ENCODE measurements at places on chromosomes 7 and 10.

GRCh38 chr10:110865809-110866482, 5.8 kb upstream of the PDCD4 start:
- DNase-seq = no peak

DNA sequence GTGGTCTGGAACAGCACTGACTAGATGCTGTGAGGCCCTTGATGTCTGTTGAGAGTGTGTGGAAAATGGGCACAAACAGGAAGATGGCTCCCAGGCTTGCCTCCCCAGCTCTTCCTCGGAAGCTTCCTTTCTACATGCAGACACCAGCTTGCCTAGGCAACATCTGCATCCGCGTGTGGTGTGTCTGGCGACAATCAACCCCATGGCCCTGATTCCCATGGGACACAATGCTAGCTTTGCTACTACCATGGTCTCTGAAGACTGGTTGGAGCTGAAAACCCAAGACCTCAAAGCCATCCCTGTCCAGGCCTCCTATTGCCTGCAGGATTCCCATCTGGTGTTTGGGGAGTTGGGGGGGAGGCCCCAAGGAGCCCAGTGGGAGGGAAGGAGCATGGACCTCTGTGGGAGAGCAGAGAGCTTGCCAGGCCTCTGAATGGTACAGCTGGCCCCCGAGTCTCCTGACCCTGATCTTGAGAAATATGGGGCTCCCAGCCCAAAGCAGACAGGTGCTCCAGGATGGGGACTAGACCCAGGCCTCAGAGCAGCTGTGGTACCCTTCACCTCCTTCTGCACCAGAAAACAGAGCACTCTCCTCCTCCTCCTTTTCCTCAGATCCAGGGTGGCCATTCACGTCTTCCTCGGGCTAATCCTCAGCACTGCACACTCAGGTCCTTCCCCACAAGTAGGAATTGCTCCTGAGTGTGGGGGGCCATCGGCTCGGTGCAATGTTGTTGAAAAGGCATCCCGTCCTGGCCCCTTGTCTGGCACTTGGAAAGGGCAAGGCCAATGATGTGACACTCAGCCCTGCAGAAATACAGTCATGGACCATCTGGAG, 57.6 kb downstream of the ARHGAP22 start:
- no peak for DNase-seq

GRCh38 chr10:81920213-81920829, 45.3 kb downstream of the NRG3 start:
- DNase-seq = no peak

GRCh38 chr7:157662981-157663716, 326.3 kb downstream of the DNAJB6 start:
- no peak for DNase-seq

- DNase-seq = no peak
Observed at GRCh38 chr10:10054466-10054865, 963.2 kb upstream of the CELF2 start.

DNA sequence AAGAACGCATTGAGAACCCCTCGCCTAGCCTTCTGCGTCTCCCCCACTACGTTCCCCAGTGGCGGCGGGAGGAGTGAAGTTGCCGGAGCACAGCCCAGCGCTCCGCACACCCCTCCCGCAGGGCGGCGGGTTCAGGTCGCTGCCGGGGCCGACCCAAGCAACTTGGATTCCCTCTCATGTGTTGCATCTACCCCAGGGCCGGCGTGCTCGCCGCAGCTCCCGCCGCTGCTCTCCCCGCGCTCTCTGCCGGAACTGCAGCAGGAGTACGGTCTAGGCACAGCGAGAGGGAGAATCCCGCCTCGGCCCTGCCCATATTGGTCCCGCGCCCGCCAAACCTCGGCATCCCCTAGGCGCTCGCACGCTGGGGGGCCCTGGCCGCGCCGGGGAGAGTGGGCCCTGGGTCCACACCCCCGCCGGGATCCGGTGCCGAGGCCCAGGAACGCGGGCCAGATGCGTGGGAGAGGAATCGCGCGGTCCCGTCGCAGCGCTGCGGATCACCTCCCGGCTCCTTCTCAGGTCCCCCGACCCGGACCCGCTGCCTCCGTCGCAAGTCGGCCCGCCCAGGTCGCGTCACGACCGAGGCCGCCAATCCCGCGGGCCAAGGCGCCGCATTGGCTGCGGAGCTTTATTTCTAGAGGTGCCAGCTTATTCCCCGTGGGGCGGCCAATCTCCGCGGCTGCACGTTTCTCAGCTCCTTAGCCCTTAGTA, 648 bp upstream of the TMEM243 start:
- DNase-seq = peak; percentile 87

DNA sequence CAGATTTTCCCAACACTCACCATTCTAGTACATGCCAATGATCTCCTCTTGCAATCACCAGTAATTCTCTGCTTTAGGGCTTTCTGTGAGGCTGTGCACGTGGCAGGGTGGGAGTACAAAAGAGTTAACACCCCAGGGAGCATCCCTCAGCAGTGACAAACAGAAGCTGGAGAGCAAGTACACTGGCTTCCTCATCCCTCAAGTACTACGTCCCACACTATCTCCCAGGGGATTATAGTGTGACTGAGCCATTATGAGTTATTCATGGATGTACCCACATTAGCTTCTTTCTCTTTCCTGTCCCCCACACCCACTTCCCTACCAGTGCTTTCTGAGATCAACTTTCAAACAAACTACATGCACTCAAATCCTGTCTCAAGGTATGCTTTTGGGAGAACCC, 1216.5 kb upstream of the AUTS2 start:
- no peak for DNase-seq

DNA sequence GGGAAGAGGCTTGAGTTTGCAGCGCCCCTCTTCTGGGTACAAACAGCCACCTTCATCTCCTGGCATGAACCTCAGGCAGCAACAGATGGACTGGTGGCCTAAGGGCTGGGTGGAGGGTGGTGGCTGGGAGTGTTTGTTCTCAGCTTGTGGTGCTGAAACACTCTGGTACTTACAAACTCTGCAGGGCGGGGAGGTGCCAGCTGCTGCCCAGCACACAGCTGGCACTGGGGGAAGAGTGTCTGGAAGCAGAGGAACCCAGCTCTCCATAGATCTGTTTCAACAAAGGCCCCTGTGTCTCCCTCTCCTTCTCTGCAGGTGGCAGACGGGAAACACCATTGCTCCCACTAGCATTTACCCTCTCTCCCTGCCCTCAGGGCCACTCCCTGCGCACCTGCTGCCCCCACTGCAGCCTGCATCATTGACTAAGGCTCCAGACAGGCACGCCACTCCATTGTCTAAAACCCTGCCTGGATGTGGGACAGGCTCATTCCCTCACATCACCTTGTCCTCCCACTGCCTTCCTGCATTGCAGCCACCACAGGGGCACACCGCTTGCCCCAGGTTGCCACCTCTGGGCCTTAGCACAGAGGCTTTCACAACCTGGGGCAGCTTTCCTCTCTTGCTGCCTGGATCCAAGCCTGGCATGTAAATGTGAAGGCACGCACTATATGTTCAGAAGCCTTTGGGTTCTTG, 6.5 kb downstream of the ARHGAP22 start:
- DNase-seq = no peak

DNA sequence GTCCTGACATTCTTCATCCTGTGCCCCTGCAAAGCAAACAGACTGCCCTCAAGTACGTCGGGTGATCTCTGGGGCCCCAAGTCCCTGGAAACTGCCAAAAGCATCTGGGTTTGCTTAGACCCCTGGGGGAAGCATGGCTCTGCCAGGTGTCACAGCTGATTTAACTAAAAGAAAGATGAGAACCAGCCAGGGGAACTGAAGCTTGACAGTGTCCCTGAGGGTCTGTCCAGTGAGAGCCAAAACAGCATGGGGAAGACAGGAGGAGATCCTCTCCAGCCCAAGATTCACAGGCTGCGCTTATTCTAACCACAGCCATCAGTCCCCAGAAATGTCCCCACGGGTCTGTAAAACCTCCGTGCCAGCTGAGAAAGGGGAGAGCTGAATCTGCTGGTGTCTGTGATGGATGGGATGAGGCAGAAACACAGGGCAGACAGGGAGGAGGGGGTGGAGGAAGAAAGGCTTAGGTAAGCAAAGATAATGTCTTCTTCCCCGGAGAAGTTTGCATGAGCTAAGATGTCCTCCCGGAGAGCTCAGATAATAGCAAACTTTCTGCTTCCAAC, 21.3 kb downstream of the CCDC3 start:
- no peak for DNase-seq

DNA sequence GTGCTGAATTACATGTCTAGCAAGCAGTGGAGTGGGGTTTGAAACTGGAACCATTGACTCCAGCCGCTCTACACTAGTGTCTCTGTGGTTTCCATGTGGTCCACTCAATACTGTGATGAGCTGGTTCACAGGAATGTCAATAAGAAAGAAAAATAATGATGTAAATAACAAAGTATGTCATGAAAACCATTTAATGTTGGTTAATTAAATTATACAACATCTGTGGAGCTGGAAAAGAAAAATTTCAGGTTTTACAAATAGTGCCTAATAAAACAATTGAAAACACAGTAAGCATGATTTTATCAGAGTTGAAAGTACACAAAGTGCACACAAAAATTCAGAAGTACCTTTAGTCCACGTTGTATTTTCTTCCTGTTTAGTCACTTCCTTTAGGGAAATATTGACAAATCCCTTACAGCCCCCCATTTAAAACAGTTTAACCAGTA, 28.7 kb upstream of the NAMPT start:
- no peak for DNase-seq

GRCh38 chr10:31830887-31831286, 97.7 kb downstream of the ARHGAP12 start:
- DNase-seq = no peak
